Stimulated activated CD8-positive, alpha-beta memory T cell treated with anti-CD3 and anti-CD28 coated beads, Interleukin-7, amount 100 ng/mL, for 1 hour (primary cell): ENCODE measurements at places on chromosomes 12 and 14.

DNA sequence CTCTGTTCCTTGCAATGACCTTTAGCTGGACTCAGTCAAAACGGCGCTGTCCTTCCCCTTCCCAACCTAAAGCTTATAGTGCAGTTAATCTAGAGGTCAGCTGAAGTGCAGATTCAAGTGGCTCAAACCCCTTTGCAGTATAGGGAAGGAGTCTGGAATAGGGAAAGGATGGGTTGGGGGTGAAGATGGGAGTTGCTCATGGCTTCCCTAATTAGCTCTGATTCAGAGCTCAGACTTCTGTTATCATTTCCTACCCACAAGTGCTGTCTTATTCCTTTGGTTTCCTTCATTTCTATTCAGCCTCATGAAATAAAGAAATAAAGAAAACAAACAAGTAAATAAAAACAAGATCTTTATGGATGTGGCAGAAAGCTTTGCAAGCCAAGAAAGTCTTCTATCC is 264.0 kb upstream of the HMGA2 start:
- DNase-seq: no peak

DNA sequence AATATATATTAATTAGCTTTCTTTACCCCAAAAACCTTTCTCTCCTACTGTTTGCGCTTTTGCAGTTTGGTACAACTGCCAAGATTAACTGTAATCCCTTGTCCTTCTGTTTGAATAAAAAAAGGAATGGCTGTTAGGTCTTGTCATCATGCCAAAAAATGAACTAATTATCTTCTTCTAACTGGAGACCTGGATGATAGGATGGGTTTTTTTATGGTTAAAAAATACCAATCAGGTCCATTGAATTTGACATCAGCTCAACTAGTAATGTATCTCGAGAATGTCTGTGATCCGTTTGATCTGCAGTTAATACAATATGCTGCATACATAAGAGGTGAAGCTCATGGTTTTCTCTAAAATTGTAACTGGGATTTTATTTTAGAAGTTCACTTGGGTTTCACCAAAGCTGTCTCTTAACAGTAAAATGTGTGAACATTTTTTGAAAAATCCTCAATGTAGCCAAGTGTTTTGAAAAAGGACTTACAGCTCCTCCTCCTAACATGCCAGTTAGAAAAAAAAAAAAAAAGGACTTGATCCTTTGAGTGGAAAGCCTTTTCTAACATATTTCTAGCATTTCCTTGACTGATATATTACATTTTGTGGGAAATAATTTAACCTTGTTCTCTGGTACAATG is 96.8 kb downstream of the SRGAP1 start:
- DNase-seq: no peak

DNA sequence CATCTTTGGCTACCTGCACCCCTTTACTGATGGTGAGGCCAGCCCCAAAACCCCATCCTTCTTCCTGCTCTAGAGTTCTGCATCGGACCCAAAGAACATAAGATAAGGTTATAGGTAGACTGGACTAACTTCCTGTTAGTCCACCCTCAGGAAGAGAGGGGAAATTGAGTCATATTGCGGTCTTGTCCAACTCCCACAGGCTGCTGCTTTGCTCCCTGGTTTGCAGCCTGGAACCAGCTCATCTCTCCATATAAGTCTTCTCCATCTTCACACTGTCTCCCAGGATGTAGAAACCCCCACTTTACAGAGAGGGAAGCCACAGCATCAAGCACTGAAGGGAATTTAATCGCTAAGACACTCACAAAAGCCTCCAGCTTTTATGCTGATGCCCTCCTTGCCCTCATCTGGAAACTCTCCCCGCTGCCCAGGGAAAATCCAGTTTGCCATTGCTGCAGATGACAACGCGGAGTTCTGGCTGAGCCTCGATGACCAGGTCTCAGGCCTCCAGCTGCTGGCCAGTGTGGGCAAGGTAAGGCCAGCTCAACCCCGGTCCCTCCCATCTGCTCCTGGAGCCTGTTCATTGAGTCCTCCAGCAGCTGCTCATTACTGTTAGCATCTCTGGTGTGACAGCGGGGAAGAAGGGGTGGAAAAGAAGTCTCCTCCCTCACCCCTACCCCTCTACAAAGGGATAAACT is 85.3 kb downstream of the B4GALNT3 start:
- no peak for DNase-seq

GRCh38 chr14:67357186-67357968 is 2.2 kb downstream of the ATP6V1D start:
- no peak for DNase-seq
